ENCODE measurements at places on chromosomes 12 and 14.

- peaks cover 3% of the 10 kb centered on the region for H3K36me3 ChIP-seq
- peaks cover 51% of the 10 kb centered on the region for H3K27me3 ChIP-seq
- H3K4me3 ChIP-seq, result peak overlapping the region; percentile 91
These were observed 2.1 kb downstream of the VASH1 start for GRCh38 chr14:76763096-76764041.

DNA sequence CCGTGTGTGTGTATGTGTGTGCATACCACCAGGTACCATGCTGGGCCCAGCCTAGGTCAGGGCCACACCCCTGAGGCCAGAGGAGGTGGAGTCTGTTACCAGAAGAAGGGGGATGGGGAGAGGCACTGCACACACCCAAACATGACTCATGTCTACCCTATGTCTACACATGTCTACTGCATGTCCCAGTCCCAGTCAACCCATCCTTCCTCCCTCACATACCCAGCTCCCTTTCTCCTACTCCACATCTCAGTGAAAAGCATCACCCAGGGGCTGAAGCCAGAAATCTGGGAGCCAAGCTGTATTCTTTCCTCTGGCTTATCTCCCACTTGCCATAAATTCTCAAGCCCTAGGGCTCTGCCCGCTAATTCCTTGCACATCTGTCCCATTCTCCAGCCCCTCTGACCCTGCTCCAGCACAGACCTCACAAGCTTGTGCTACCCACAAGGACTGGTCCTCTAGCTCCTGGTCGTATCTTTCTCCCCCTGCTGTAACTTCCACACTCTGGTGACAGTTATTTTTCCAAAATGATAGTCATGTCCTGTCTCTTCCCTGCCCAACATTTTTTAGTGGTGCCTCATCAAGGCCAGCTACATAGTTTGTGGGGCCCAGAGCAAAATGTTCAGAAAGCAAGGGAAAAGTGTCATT is 18.0 kb upstream of the APPL2 start:
- H3K27me3 ChIP-seq, result no peaks in the 10 kb centered on the region
- H3K36me3 ChIP-seq, result no peaks in the 10 kb centered on the region
- H3K27ac ChIP-seq, result peak overlapping the region; percentile 65
- H3K4me3 ChIP-seq, result peak overlapping the region; percentile 3
- no peaks in the 10 kb centered on the region for H3K4me1 ChIP-seq

DNA sequence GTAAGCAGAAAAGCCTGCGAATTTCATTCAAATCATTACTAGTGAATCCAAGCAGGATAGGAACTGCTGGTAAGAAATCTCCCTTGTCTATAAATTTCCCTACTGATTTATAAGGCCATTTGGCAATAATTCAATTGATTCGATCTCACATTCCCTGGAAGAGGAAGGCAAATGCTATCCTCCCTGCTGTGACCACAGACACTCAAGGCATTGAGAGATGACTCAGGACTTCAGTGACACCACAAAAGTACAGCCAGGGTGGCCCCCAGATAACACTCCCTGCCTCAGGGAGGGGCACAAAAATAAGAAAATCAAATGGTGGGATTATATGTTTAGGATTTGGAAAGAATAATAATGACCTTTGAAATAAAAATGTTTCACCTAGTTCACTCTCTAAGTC is 162.7 kb downstream of the GRIP1 start:
- H3K4me1 ChIP-seq, result no peaks in the 10 kb centered on the region
- H3K27me3 ChIP-seq, result no peaks in the 10 kb centered on the region
- no peak overlapping the region for H3K27ac ChIP-seq
- DNase-seq, result no peak
- H3K36me3 ChIP-seq, result no peaks in the 10 kb centered on the region

GRCh38 chr12:11553871-11554533 is 95.5 kb upstream of the ETV6 start:
- no peaks in the 10 kb centered on the region for H3K36me3 ChIP-seq
- H3K27ac ChIP-seq, result no peak overlapping the region
- H3K4me3 ChIP-seq, result no peak overlapping the region
- DNase-seq, result no peak
- H3K4me1 ChIP-seq, result peaks cover 11% of the 10 kb centered on the region

DNA sequence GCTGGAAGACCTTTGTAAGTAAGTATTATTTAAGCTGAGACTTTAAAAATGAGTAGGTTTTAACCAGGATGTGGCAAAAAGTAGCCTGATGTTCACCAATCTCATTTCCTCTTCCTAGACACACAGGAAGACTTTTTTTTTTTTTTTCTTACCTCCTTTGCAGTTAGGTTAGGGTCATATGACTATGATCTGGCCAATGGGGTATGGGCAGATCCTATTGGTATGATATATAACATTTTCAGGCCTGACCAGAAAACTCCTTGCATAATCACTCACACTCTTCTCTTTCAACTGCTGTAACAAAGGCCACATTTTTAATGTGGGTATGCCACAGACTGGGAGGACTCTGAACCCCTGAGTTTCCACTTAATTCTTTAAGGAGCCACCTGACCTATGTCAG is 2.7 kb upstream of the RPS6KA5 start:
- peaks cover 6% of the 10 kb centered on the region for H3K4me1 ChIP-seq
- no peak overlapping the region for H3K4me3 ChIP-seq
- DNase-seq, result no peak
- no peaks in the 10 kb centered on the region for H3K36me3 ChIP-seq

- H3K36me3 ChIP-seq, result no peaks in the 10 kb centered on the region
- peak overlapping the region; percentile 0 for H3K4me3 ChIP-seq
- no peak overlapping the region for H3K27ac ChIP-seq
- peaks cover 20% of the 10 kb centered on the region for H3K4me1 ChIP-seq
These were observed 77.3 kb upstream of the LTA4H start for GRCh38 chr12:96112733-96113132.

DNA sequence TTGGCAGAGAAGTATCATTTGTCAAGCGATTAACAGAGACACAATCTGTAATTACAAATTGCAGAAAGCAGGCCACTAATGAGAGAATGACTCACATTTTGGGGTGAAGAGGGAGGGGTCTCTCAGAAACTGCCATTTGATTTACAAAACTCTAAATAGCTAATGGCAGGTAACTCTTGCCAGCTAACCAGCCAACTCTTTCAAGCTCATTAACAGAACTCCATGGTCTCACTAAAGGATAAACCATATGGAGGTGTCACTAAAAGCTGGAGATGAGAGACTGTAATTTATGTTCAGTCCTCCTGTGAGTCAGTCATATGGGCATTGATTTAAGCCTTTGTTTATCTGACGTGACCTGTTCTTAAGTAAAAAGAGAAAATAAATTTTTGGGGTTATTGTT is 336.4 kb downstream of the FOXG1 start:
- no peak overlapping the region for H3K4me3 ChIP-seq
- no peak overlapping the region for H3K27ac ChIP-seq
- no peaks in the 10 kb centered on the region for H3K4me1 ChIP-seq
- no peaks in the 10 kb centered on the region for H3K27me3 ChIP-seq
- H3K36me3 ChIP-seq, result no peaks in the 10 kb centered on the region
- DNase-seq, result no peak

GRCh38 chr12:42698213-42698612 is 108.7 kb upstream of the PRICKLE1 start:
- no peak overlapping the region for H3K4me3 ChIP-seq
- no peak for DNase-seq
- peaks cover 5% of the 10 kb centered on the region for H3K4me1 ChIP-seq
- H3K27ac ChIP-seq, result no peak overlapping the region

DNA sequence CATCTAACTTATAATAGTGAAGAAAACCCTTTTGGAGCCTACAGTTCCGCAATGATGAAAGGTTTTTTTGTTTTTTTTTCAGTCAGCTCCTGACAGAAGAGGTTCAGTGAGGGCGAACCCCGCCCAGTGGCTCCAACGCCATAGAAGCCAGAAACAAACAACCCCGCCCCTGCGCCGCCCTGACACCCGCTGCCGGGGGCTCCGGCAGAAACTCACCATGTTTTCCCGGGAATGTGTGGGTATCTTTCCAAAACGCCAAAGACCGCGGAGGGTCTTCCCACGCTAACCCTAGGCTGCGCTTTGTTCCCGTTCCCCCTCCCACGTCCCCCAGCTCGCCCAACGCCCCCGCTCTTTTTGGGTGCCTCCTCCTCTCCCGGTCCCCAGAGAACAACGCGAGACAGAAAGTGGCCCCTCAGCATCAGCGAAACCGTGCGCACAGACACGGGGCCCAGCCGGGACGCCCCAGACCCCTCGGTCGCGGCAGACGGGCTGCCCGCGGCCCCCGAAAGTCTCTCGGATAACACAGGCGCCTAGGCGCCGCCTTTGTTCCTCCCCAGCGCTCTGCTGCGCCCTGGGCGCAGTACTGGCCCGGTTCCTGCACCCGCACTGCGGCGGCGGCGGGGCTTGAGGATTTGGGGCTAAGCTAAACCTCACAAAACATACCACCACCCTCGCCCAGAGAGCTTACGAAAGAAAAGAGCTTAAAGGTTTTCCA is 522 bp downstream of the TUBA1A start:
- peaks cover 31% of the 10 kb centered on the region for H3K36me3 ChIP-seq
- peaks cover 3% of the 10 kb centered on the region for H3K27me3 ChIP-seq
- peak; percentile 71 for DNase-seq
- H3K27ac ChIP-seq, result peak overlapping the region; percentile 99
- peaks cover 14% of the 10 kb centered on the region for H3K4me1 ChIP-seq
- H3K4me3 ChIP-seq, result peak overlapping the region; percentile 99

DNA sequence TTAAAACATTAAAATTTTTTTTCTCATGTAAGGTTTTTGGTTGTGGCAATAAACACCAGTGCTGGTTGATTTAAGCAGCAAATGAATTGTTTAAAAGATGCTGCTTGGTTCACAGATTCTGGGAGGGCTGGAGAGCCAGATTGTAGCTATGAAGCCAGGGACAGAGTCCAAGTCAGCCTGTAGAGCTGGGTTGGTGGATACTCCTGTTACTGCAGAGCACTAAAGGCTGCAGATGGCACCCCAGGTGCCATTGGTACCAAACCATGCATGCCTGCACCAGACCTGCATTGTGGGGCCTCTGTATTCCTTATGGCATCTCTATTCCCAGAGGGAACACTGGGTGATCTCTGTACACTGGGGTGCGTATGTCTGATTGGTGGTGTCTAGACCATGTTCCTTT is 113.3 kb downstream of the SNAPC1 start:
- no peak overlapping the region for H3K4me3 ChIP-seq
- H3K27me3 ChIP-seq, result no peaks in the 10 kb centered on the region
- H3K27ac ChIP-seq, result peak overlapping the region; percentile 12
- H3K36me3 ChIP-seq, result no peaks in the 10 kb centered on the region
- DNase-seq, result no peak
- H3K4me1 ChIP-seq, result peaks cover 7% of the 10 kb centered on the region
